ENCODE measurements at places on chromosomes 6 and 20.
A peak's percentile ranks its signal among the peaks of the same experiment; 100 is the strongest.

GRCh38 chr6:20301256-20301655 lies 89.0 kb upstream of the MBOAT1 start:
- DNase-seq: no peak

- DNase-seq: no peak
Observed at GRCh38 chr6:119379809-119380208, 30.2 kb upstream of the MAN1A1 start.

- DNase-seq: no peak
Observed at GRCh38 chr6:139611327-139612134, 237.1 kb upstream of the CITED2 start.

GRCh38 chr6:148501178-148501590 lies 158.5 kb downstream of the SASH1 start:
- DNase-seq: no peak

DNA sequence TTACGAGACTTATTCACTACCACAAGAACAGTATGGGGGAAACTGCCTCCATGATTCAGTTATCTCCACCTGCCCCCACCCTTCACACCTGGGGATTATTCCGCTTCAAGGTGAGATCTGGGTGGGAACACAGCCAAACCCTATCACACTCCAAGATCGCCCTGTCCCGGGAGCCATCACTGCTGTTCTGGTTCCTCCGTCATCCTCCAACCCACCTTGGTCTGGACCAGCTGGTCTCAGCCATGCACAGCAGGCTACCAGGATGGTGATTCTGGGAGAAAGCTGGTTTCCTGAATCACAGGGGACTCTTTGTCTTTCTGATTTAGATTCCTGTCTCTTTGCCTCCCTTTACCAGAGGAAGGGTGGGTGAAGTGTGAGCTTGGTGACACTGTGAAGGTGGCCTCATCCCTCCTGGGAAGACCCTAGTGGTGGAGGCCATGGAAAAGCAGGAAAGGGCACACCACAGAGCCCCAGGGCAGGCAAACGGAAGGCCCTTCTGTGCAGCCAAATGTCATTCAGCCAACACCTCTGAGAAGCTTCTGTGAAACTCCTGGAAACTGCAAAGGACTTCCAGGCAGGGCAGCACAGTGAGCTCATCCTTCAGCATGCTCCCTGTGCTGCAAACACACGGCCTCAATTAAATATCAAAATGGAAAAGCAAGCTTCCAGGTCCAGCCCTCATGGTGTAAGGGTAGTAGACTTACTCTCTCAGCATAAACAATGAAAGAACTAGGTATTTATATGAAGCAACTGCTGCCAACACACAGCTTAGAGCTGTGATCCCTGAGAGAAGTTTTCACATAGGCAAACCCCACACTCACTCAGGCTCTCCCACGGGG lies 169.8 kb downstream of the ANKRD60 start:
- no peak for DNase-seq

DNA sequence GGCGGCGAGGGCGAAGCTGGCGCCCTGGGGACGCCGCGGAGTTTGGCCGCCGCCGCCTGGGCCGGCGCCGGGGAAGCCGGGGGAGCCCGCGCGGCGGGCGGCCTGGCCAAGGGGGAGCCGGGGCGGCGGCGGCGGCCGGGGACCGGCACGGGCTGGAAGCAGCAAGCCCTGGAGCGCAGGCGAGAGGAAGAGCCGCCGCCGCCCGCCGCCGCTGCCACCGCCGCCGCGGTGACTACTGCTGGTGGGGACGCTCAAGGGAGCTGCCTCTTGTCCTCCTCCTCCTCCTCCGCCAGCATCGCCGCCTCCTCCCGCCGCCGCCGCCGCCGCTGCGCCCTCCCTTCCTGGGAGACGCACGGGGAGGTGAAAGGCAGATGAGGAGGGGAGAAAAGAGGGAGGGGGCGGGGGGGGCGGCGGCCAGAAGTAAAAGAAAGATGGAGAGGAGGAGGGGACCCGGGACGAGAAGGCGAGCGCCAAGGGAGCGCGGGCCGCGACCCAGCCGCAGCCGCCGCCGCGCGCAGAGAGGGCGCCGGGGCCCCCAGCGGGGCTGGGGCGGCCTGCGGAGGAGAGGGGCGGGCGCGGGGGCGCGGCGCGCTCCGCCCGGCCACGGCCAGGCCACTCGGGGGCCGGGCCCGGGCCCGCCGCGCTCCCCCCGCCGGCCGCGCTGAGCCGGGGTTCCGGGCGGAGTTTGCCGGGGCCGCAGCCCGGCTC lies 846 bp downstream of the PDE10A start:
- DNase-seq: no peak

GRCh38 chr6:129733290-129733689 lies 23.3 kb upstream of the ARHGAP18 start:
- no peak for DNase-seq

GRCh38 chr6:37821446-37821845 lies 1.9 kb downstream of the ZFAND3 start:
- no peak for DNase-seq

- DNase-seq: no peak
Observed at GRCh38 chr6:74574794-74575193, 631.1 kb downstream of the COL12A1 start.

DNA sequence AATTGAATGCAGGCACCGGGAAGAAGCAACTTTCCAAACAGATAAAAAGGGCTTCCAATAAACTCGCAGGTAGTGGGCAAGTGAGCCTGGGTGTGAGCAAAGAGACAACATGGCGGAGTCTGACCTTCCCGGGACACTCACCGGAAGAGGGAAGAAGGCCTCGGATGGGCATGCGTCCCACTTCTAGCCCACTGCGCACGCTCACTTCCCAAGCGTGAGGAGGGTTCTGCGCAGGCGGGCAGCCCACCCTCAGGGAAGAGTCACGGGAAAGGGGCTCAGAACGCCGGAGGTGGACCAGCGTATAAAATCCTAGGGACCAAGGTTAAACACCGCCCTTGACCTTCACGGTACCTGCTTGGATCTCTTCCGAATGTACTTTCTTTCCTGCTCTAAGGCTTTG lies 95.5 kb upstream of the AFDN start:
- no peak for DNase-seq

DNA sequence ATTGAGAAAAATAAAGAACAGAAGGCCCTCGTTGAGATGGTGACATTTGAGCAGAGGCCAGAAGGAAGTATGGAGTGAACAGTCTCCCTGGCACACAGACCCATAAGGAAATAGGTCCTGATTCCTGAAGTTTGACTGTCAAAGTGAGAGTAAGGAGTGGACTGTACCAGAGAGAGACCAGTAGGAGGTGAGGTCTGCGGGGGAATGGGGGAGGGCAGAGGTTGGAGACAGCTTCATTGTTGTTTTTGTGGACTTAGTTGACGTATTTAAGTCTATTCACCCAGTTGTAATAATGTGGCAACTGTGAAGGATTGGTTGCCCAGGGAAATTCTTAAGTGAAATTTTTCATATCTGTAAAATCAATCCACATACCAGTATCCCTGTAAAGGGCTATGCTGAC lies 110.7 kb downstream of the TFAP2B start:
- DNase-seq: no peak

DNA sequence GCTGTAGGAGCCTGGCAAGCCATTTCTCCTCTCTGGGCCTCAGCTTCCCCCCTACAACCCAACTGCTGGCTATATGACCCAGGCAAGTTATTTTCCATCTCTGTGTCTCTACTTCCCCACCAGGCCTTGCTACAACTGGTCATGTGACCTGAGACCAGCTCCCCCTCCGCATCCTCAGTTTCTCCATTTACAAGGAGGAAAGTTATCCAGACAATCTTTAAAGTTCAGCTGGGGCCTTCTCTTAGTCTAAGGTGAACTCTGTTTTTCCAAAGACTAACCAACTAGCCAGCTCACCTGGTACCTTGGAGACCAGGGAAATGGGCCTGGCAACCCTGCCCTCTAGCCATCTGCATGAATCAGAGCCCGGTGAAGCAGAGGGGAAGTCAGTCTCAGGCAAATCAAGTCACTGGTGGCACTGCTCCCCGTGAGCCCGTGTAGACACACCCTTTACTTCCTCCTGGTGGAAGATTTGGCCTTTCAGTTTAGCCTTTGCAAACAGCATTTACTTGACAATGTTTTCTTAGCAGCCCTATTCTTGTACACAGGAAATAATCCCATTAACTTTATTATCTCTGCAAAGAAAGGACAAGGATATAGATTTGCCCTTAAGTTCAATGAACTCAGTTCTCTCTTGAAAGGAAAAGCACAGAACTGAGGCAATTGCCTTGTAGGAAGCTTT lies 157.7 kb downstream of the VEGFA start:
- DNase-seq: no peak

DNA sequence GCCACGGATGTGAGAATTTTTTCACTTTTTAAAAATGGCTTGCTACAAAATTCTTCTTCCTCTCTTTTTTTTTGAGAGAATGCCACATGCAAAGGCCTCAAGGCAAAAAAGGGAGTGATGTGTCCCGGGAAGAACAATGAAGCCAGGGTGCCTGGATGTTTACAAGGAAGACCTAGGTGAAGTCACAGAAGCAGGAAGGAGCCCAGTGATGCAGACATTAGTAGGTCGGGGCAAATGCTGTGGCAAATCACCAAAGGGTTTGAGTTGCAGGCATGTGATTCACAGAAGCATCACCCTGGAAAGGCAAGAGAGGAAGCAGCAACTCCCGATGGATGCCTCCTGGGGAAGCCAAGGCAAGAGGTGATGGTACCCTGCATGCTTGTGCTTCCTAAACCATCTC lies 46.8 kb downstream of the FARS2 start:
- DNase-seq: no peak

GRCh38 chr6:50825375-50826036 lies 6.8 kb downstream of the TFAP2B start:
- DNase-seq: no peak

GRCh38 chr20:35135867-35136586 lies 11.1 kb downstream of the EDEM2 start:
- no peak for DNase-seq

- no peak for DNase-seq
Observed at GRCh38 chr6:81624453-81624852, 128.0 kb downstream of the TENT5A start.

DNA sequence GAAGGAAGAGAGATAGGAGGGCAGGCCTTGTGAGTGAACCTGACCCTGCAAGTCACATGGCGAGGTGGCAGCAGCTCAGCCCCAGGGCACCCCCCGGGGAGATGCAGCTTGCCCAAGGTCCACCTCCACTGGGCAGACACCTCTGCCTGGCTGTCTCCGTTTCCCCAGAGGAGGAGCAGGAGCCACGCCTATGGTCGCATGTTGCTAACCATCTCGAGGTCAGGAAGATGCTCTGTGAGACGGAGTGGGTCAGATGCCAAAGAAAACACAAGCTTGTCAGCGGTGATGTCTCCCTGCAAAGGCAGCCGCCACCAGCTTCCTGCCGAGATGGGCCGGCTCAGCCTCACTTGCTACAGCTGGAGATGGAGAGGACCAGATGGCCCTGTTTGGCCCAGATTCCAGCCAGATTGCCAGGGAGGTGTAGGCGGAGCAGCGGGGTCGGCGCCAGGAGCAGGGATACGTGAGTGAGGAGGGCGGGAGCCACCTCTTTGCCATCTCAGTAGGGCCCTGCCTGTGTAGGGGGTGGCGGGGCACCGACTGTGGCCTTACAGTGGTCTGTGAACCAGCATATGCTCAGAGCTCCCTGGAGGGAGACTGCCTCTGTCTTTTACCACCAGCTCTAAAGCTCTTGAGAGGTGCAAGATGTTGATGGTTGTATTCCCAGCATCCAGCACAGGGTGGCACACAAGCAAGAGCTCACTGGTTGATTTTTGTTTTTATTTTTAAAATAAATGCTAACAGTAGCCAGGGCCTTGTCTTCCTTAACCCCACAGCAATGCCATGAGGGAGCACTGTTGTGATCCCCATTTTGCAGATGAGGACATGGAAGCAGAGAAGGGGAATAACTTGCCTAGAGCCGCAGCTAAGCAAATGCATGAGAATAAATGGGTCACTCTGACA lies 42.9 kb upstream of the FAM83D start:
- no peak for DNase-seq

DNA sequence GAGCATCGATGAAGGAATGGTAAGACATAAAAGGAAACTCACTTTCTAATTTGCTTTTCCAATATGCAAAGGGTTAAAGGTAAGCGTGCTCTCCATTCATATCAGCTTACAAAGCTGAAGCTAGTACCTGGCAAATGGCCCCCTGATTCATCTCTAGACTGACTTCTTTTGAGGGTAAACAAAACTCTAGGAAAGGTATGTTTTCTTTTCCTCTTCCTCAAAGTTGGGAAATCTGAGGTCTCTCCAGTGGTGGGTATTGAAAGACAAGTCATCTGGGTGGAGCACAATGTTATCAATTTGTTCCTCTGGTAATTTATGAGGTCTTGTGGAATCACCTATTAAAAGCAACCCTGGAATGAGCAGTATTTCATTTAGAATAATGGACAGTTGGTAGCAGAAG lies 7.9 kb upstream of the FBXO30 start:
- no peak for DNase-seq

- DNase-seq: peak; percentile 30
Observed at GRCh38 chr20:51631011-51631950, 88.8 kb upstream of the NFATC2 start.

GRCh38 chr6:44284867-44285266 lies 14.6 kb downstream of the TMEM151B start:
- DNase-seq: no peak

DNA sequence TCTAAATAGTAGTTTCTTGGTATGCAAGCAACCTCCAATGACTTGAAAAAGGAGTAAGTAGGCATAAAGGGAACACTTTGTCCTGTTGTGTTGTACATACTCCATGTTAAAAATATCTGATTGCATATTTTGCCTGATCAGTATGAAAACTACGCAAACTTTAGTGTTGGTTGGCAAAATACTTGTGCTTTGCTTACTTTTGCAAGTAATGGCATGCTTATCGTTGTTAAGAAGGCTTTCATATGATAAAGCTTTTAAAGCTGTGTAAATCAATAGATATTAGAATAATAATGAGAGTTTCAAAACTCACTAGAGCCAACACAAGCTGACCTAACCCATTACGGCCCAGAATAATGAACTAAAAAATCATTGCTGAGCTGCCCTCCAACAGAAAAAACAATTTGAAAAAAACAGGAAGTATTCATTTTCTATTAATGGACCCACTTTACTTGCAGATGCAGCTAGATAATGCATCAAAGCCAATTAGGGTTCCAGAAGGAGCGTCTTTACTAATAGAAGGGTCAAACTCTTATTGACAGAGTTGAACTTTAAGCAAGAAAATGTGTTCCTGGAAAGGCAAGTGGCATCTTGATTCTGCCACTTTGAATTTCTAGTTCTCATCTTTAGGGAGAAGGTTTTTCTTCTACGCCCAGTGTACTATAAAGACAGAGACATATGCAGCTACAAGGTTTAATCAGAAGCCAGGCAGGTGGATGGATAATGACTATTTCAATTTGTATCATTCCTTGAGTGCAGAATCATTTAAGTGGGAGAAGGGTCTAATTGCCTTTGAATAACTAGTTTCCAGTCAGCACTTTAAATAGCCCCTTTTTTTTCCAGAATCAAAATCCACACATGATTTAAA lies 82.2 kb downstream of the SNAP25 start:
- no peak for DNase-seq

GRCh38 chr6:161389756-161390155 lies 115.9 kb upstream of the AGPAT4 start:
- no peak for DNase-seq

DNA sequence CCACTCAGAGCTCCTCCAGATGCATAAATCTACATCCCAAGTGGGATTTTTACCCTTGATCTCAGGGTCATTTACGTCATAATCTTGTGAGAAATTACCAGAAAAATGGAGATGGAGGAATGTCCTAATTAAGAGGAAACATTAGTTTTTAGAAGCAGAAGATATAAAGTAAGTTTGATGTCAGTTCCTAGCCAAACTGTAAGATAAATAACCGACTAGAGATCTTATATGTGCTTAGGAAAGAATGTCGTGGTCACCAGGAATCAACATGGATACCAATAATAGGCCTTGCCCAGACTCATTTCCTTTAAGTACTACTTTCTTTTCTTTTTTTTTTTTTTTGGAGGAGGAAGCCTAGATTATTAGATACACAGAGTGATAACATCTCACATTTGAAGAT lies 186.9 kb downstream of the UTRN start:
- DNase-seq: no peak

- DNase-seq: no peak
Observed at GRCh38 chr20:56488566-56488965, 20.1 kb downstream of the RTF2 start.

Data from activated T-cell treated with anti-CD3 and anti-CD28 coated beads for 48 hours (primary cell).